ENCODE measurements at places on chromosomes 3 and 15.

DNA sequence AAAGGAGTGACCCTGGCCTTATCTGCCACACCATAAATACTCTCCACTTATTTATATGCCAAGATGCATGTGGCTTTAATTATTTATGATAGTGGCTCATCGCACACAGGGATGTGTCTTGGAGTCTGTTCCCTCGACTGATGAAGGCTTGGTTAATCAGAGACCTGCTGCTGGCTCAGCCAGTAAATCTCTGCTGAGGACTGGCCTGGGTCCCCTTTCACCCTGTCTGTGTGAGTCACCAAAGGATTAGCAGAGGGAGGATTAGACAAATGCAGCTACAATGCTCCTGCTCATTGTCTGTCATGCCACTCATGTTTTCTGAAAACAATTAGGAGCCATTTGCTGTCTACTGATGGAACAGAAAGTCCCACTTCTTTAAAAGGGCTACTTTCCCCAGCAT lies 226.8 kb downstream of the NTRK3 start:
- no peak for DNase-seq

- peak; percentile 89 for DNase-seq
Measured at GRCh38 chr15:60396958-60397771, 621 bp downstream of the ANXA2 start.

DNA sequence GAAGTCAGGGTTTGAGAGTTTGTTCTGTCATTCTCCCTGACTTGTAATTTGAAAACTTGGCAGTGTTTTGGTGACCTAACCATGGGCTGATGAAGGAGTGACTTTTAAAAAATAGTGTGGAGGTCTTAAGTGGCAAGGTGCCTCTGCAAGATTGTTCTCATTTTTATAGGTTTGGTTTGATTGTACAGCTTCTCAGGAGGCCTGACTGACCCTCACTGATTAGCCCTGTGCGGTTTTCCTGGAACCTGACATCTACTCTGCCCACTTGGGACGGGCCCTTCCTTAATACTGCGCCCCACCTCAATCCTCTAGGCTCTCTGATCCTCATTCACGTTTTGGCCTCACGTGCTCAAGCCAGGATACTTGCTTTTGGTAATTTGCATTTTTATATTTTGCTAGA lies 2.8 kb downstream of the UBE2E1 start:
- DNase-seq: no peak

DNA sequence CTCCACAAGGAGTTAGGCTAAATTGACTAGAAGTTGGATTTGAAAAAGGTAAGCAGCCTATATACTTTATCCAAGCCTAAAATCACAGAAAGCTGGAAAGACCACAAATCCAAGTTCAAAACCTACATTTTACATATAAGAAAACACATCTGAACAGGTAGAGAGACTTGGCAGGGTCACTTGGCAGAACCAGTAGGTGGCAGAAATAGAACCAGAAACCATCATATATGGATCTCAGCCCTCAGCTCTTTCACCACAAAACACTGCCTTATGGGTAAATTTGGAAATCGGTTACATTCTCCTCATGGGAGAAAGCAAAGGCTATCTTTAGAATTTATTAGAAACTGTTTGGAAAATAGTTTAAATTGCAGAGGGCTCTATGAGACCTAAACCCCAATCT lies 44.2 kb downstream of the MKRN2 start:
- no peak for DNase-seq

DNA sequence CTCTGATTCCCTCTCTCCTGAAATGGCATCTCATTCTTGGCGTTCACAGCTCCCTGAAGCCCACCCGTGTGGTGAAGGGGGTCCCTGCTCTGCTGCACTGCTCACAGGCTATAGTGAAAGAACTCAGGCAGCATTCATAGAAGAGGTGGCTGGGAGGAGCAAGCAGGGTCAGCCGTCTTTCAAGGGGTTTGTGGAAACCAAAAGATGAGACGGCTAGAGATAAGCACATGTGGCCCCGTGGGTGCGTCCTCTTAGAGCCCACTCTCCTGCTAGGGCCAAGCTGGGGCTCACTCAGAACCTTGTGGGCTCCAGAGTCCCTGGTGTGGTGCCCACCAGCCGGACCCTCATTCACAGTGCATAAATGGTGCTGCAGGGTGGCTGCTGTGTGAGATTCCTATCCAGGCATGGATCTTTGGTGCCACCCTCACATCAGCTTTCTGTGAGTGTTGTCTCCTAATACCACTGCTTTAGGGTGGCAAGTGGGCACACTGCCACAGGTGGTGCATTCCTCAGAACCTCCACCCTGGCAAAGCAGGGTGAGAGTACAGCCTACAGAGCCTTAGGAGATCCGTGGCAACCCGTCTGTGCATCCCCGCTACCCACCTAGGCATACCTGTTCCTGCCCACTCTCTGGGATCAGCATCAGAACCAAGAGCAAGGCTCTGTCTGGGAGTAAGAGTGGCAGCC lies 11.2 kb upstream of the SEMA4B start:
- no peak for DNase-seq

DNA sequence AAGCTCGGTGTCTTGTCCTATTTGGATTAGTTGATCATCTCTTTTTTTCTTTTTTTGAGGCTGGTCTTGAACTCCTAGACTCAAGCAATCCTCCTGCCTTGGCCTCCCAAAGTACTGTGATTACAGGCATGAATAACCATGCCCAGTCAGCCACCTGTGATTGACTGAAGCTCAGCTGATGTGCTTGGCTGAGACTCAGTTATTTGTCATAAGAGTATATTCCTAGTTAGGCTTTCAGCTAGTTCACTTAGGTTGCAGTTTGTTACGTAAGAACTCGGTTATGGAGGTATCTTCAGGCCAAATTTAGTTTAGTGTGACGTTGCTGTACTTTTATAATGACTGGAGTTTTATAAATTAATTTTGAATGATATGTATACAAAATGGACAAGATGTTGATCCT lies 365.0 kb downstream of the SV2B start:
- no peak for DNase-seq

DNA sequence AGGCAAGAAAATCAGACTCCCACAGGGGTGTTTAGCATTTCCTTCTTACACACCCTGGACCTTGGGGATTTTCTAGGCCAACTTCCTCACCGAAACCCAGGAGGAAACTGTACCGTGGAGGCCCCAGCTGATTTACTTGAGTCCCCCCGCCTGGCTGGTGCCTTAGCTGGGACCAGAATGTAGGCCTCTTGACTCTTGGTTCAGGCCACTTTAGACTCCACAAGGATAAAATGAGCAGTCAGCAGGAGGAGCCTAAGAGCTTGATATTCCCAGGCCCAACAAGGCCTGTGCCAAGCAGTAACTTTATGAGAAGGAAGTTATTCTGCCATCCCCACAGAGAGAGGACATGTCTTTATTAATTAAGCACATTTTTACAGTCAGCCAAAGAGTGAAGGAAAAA lies 4.6 kb upstream of the APBA2 start:
- no peak for DNase-seq

GRCh38 chr15:57438166-57438565 lies 61.9 kb downstream of the CGNL1 start:
- no peak for DNase-seq

GRCh38 chr3:13393427-13394360 lies 26.4 kb downstream of the NUP210 start:
- no peak for DNase-seq

GRCh38 chr3:10707400-10708215 lies 108.4 kb upstream of the SLC6A11 start:
- DNase-seq: no peak

DNA sequence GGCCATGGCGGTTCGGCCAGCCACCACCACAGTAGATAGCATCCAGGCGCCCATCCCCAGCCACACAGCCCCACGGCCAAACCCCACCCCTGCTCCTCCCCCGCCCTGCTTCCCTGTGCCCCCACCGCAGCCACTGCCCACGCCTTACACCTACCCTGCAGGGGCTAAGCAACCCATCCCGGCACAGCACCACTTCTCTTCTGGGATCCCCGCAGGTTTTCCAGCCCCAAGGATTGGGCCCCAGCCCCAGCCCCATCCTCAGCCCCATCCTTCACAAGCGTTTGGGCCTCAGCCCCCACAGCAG lies 29.5 kb downstream of the PTPN23 start:
- no peak for DNase-seq

- no peak for DNase-seq
Measured at GRCh38 chr3:160140756-160141155, 84.5 kb upstream of the C3orf80 start.

DNA sequence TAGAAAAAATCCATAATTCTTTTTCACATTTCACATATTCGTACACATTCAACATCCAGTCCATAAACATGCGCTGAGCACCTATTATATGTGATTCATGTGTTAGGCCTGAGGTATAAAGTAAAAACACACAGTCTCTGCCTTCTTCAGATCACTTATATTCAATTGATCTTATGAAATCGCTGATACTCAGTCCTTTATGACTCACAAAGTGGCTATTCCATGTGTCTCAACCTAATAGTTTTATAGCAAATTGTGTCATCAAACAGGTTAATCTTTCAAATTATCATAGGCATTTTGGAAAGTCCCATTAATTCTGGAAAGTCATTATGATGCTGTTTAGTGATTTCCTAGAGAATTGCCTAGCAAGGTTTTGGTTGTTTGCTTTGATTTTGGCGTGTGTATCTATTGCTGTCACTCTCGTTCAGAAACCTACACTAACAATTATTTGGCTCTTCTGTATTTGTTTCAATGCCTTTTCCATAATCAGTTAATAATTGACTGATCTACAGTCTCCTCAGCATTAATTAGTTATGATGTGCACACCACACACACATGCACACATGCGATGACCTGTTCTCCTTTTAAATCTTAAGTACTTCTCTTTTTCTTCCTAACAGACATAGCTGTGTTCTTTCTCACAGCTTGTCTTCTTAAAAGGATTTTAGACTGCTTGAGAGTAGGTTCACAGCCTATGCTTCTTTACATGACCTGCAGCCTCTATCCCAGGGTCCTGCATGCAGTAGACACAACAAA lies 353.1 kb downstream of the MECOM start:
- DNase-seq: no peak

GRCh38 chr3:127264292-127264691 lies 23.6 kb downstream of the PRR20G start:
- no peak for DNase-seq

DNA sequence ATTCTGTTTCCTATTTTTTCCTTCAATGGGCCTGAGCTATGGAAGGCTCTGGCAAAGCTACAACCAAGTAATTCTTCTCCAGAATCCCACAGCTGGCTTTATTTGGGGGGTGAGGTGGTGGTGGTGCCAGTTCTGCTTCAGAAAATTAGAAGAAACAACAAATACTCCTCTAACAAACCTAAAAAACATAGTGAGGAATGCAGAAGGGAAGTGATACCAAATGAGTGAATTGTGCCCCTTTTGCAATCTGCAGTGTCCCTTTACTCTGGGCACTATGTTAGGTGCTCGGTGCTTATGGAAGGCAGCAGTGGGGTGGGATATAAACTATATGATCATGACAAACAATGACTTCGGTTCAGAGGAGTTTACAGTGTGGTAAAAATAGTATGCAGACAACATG lies 90.4 kb upstream of the ROPN1 start:
- DNase-seq: no peak

GRCh38 chr15:60130821-60131220 lies 126.7 kb downstream of the FOXB1 start:
- DNase-seq: no peak

GRCh38 chr15:100929641-100930042 lies 10.5 kb downstream of the LRRK1 start:
- DNase-seq: no peak

- DNase-seq: no peak
Measured at GRCh38 chr3:152865668-152866245, 30.8 kb downstream of the P2RY1 start.

DNA sequence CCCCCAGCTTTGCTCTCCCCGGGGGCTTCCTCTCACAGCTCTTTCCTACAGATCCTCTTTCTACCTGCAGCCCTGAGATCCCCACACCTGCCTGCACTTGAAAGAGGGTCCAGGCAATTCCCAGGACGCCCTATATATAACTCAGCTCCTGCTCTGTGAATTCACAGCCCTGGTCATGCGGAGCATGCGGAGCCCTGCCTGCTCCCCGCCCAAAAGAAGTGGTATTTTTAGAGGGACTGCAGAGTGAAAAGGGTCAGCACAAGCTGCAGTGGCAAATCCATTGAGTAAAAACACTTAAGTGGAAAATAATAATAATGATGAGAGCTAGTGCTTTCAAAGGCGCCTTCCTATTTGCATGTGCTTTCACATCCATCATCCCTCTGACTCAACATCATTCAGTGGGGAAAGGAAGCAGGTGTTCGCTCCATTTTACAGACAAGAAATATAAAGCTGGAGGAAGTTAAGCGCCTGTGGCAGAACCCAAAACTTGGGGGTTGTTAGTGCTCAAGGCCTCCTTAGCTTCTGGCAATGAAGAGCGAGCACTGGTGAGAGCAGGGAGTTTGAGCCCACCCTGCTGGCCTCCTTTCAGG lies 76.3 kb upstream of the LIPC start:
- DNase-seq: no peak

DNA sequence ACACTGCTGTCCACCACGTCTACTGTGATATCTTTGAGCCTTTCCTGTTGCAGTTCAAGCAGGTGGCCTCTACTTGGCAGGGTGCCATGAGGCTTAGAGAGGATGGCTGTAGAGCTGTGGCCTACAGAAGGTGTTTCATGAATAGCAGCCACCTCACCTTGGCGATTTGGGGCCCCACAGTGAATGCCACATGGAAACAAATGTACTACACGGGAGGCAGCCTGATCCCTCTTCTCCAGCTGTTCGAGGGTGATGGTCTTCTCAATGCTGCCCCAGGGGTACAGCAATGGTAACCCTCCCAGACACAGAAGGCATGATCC lies 70.7 kb downstream of the FAM43A start:
- DNase-seq: no peak

GRCh38 chr3:175518459-175518858 lies 659.3 kb downstream of the NAALADL2 start:
- DNase-seq: no peak

- DNase-seq: no peak
Measured at GRCh38 chr3:102791641-102792589, 357.1 kb downstream of the ZPLD1 start.

DNA sequence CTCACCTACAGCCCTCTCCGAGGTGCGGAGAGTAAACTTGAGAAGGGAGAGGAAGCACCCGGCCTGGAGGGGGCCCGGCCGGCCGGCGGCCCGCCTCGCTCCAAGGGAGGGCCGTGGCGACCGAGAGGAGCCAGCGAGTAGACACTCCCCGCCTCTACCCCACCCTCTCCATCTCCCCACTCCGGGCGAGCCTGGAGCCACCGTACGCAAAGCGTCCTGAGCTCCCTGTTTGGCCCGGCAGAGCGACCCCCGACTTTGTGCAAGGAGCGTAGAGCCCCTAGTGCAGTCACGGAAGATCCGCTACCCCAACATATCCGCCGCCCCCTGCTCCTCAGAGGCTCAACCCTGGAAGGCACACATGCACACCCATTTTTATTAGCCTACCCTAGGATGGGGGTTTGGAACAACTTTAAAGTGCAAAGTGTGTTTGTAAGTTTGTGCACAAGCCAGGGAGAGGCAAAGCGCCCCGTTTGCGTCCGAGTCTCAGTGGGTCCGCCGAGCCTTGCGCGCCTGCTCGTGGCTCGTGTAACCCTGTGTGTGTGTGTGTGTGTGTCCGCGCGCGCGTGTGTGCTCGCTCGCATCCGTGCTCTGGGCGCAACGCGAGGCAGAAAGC lies 508 bp upstream of the SMAD6 start:
- peak; percentile 75 for DNase-seq

- no peak for DNase-seq
Measured at GRCh38 chr3:14121859-14122258, 2.8 kb downstream of the CHCHD4 start.

GRCh38 chr3:155110022-155110421 lies 29.9 kb downstream of the MME start:
- DNase-seq: no peak

- DNase-seq: no peak
Measured at GRCh38 chr3:81394651-81395524, 366.6 kb downstream of the GBE1 start.
